ENCODE measurements at places on chromosomes 1 and 21.
A peak's percentile ranks its signal among the peaks of the same experiment; 100 is the strongest.

DNA sequence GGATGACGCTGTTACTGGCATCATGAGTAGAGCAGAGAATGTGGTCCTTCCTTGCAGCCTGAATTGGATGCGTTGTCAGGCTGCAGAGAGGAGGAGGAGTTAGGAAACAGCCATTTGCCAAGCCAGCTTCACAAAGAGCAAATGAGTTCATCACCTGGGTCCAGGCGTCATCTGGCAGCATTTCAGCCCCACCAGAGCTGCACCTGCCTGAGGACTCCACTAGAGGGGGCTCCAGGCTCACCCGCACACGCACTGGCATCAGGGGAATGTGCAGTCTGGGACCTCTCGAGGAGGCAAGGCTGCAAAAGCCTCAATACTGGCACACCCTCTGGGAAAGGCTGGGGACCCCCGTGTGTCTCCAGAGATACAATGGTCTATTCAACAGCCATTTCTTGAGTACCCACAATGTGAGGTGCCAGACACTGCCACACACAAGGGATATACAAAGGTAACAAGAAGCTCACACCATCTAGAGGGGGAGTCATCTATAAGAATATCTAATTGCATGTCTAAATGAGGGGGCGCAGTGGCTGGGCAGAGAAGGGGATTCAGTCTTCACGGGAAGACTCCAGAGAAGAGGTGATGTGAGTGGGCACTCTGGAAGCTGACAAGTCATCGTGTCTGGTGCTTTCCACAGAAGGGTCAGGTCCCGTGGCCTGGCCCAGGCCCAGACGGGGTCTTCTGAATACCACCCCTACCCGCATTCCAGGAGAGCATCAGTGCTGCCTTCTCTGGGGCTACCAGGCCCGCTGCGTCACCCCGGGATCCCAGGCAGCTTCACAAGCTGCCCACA is 53.5 kb upstream of the CNTN2 start:
- DNase-seq: peak; percentile 64

- no peak for DNase-seq
Observed at GRCh38 chr1:51346086-51346942, 16.0 kb upstream of the TTC39A start.

DNA sequence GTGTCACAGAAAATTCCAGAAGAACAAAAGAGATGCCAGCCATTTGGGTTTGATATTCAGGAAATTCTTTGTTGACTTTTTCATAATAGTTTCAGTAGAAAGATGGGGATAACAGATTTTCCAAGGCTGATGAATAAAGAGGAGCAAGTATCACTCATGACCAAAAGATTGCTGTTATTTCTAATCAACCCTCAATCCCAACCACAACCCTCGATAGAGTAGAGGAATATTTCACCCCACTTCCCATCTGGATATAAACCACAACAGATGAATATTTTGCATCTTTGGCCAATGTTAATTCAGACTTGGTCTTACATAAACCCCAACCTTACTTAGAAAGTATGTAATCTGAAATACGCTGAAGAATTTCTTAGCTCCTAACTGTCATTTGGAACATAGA is 232.4 kb downstream of the SEC16B start:
- DNase-seq: no peak

DNA sequence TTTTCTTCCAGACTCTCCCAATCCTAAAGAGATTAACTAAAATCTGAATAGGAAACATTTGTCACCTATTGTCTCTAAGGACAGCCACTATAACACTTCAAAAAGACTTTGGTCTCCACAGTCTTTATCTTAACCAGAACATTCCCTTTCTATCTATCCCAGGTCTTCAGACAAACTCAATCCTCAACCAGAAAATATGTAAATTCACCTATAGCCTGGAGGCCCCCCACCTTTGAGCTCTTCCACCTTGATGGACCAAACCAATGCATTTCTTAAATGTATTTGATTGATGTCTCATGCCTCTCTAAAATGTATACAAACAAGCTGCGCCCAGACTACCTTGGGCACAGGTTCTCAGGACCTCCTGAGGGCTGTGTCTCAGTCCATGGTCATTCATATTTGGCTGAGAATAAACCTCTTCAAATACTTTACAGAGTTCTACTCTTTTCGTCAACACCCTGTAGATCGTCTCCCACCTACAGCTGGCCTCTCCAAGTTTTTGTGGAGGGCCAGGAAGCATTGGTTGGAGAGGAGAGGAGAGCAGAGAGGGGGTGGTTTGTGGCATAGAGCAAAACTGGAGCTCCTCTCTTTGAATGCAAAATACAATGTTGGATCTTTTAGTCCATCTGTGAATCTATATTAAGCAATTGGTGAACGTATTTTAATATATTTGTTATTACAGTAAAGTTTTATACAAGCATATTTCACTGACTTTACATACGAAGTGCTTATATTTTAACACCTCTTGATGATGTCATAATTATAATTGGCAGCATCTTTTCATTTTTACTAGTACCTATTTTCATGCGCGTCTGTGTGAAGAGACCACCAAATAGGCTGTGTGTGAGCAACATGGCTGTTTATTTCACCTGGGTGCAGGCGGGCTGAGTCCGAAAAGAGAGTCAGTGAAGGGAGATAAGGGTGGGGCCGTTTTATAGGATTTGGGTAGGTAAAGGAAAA is 230.7 kb upstream of the DUSP10 start:
- DNase-seq: no peak

GRCh38 chr1:230250666-230251065 is 175.5 kb downstream of the PGBD5 start:
- no peak for DNase-seq

DNA sequence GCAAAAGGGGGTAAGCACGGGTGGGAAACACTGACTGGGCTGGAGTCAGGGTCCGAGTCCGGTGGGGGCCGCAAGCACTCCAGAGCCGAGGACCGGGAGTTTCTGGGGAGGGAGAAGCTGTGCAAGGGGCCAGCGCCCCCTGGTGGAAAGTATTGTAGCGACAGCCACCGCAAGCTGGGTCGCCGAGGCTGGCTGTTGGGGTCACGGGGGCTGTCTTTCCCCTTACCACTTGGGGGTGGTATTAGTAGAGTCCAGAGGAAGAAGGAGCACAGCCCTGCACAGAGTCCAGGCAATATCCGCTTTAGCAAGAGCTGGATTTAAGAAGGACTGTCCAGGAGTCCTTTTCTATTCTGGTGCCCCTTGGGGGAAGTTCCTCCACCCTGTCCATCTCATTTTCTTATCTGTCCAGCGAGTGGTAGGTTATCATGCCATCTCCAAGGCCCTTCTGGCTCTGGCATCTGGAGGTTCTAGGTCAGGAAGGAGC is 17.9 kb upstream of the ETV3 start:
- DNase-seq: peak; percentile 76

GRCh38 chr1:226656601-226657277 is 82.3 kb downstream of the ITPKB start:
- no peak for DNase-seq

GRCh38 chr1:2971609-2972008 is 49.7 kb upstream of the ACTRT2 start:
- DNase-seq: no peak

DNA sequence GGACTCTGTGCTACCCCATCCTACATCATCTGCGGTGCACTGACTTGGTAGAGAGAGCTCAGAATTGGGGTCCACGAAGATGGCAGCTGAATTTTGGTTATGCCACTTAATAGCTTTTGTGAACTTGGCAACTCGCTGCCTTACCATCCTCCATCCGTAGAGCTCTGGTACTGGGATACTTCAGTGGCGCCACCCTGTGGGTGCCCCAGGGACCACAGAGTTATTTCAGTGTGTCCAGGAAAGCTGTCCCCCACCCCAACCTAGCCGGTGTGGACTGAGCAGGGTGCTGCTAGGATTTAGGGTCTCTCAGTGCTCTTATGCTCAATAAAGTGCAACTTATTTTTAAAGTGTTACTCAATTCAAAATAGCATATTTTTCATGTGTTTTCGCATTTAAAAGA is 9.0 kb upstream of the USF1 start:
- DNase-seq: no peak

DNA sequence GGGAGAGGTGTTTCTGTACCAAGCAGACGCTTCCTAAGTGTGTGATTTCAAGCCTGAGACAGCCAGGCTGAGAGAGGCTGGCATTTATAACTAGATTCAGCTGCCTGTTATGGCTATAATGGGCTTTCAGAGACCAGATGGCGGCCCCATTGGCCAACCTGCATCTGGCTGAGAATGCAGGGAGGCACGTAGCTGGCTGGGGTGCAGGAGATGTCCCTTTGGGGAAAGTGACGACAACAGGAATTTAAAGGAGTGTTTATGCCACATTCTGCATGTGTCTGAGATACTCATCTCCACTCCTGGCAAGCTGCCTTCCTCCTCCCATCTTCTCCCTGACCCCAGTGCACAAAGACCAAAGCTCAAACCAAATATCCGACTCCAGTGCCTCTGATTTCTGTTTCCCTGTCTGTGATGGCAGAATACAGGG is 21.3 kb upstream of the CCDC190 start:
- no peak for DNase-seq

GRCh38 chr1:20680269-20680668 is 19.1 kb upstream of the DDOST start:
- no peak for DNase-seq

Data from LoVo (cell line).